Frontal cortex (tissue), 4 donors: ENCODE measurements at places on chromosomes 3 and 15. TPM values are rescaled to one million over a fixed set of nuclear protein-coding genes. Genes with fewer than 3 reads are reported as not detected.

The CKMT1A gene
- 6.5 TPM for total RNA-seq

The ZNF620 gene
- total RNA-seq, result 13.9 TPM

The NEK10 gene
- 28.1 TPM for total RNA-seq

The CACNA1D gene
- 21.6 TPM for total RNA-seq
